Endothelial cell of coronary artery (primary cell): ENCODE measurements at places on chromosomes 5 and 9. TPM values are rescaled to one million over a fixed set of nuclear protein-coding genes. Genes with fewer than 3 reads are reported as not detected.

Gene GARIN3
- not detected in 2 replicates for total RNA-seq

Gene GCNT4
- 0.09 and 0.56 TPM in 2 replicates for total RNA-seq

Gene KCNT1
- total RNA-seq, result under 0.01 and 0.09 TPM in 2 replicates

Gene PCDHGA3
- total RNA-seq, result 0.54 and 1.9 TPM in 2 replicates

Gene CCL28
- total RNA-seq, result 0.18 and 0.38 TPM in 2 replicates

Gene FRMD3
- total RNA-seq, result 2.3 and 14.8 TPM in 2 replicates
